ENCODE measurements at places on chromosomes 6 and 20.

DNA sequence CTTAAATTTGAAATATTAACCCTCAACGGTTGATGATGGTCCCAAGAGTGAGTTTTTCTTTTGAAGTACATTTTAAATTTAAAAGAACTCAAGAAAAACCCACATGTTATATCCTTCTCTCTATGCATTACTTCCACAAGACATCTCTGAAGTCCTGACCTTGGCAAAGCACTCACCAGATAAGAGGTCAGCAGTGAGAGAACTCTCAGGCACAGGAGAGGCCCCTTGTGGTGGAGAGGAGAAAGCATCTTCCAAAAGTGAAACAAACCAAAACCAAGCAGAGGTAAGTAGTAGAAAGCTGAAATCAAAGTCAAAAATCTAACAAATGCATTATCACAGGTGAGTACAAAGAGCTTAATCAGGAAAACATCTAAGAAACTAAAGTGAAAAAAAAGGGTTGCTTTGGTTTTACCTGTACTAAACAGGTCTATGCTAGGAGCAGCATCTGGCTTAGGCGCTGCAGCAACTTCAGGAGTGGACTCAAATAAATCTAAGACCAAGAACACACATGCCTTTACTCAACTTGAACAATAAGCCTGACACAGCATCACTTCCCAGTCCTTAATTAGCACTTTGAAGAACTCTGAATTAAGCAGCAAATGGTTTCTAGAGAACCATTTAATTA is 80.5 kb downstream of the PRSS35 start:
- DNase-seq: no peak

DNA sequence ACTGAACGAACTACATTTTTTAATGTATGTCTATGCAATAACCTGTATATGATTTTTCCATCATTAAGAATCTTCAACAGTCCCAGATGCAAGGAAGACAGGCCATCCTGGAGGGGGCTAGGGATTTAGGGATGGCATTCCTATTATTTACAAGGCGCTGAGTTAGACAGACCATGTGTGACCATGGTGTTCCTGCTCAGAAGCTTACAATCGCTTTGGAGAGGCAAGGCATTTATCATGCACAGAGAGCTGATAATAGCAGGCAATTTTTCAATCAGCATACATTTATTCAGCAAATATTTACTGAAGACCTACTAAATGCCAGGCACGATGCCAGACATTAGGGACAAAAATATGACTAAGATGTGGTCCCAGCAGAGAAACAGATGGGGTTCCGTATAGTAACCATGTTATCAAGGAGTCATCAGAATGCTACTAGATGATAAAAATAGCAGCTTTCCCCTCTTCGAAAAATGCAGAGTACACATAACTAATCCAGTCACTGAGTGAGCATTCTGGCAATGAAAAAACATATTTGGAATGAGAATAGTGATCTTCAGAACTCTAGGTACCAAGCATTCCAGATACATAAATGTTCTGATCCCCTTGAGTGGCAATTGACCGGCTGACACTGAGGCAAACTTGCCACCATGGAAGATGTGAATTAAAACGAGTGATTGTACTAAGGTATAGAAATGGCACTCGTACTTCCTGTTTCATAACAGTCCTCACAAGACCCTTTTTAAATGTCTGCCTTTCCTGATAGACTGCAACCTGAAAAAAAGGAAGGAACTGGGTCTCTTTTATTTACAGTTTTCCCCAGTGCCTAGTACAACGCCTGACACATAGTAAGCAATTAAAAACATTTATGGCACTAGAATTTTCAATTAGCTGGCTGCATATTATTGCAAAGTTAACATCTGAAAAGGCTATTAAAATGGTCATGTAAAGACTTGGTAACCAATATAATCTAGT is 135.7 kb downstream of the ATXN1 start:
- DNase-seq: no peak

DNA sequence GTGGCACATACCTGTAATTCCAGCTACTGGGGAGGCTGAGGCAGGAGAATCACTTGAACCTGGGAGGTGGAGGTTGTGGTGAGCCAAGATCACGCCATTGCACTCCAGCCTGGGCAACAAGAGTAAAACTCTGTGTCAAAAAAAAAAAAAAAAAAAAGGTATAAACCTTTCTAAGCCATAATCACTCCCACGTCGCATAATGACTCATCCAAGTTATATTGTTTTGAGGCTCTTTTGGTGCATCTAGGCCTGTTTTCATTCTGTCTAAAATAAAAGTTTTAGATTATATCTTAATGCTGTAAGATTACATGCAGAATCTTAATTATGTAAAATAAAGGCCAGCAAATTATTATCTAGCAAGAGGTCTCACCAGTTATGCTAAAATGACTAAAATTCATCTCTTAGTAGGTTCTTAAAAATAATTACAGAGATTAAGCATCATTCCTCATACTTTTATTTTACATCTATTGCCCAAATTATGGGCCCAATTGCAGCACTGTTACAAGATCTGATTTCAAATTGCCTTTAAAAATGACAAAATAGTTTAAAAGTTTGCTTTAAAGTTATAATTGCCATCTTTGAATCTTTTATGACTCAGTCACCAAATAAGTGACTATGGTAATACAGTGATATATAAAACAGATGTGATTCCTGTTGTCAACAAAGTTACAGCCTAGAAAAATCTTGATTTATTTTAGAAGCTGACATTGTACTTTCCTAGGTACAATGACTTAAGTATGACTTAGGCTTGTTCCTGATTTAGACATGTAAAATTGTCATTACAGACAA is 10.4 kb upstream of the SUMO4 start:
- DNase-seq: no peak

DNA sequence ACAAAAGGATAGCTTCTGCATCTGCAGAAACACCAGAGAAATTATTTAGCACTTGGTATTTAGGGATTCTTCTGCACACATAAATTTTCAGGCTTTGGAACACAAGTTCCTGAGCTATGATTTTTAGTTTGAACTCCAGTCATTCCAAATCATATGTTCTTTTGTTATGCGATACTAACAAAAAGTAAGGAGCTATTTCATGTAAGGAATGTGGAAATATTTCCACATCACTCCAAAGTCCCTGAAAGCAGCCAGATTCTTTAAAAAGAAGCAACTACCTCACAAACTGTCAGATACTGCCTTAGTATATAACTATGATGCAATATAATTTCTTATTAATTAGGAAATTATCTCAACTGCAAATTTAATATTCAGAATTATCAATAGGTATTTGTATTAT is 106.9 kb downstream of the RNGTT start:
- no peak for DNase-seq

GRCh38 chr20:47353692-47354463 is 2.6 kb downstream of the ZMYND8 start:
- no peak for DNase-seq

All from effector memory CD8-positive, alpha-beta T cell (primary cell).